HepG2 (cell line): ENCODE measurements at places on chromosomes 7 and 10. TPM values are rescaled to one million over a fixed set of nuclear protein-coding genes. Genes with fewer than 3 reads are reported as not detected.

Gene ADCY1
- 1.0 and 1.2 TPM in 2 replicates for polyA plus RNA-seq

Gene PRPS1L1
- not detected in 2 replicates for polyA plus RNA-seq

Gene BLNK
- polyA plus RNA-seq, result not detected in 2 replicates

Gene IGF2BP3
- polyA plus RNA-seq, result 33.5 and 39.5 TPM in 2 replicates

Gene ITPRID1
- polyA plus RNA-seq, result not detected in 2 replicates

Gene ANKRD2
- not detected in 2 replicates for polyA plus RNA-seq

Gene GLI3
- not detected in 2 replicates for polyA plus RNA-seq

Gene MRPS33
- 38.3 and 50.9 TPM in 2 replicates for polyA plus RNA-seq

Gene STEAP1
- polyA plus RNA-seq, result 22.2 and 23.2 TPM in 2 replicates

Gene FHIP2A
- polyA plus RNA-seq, result 6.2 and 6.5 TPM in 2 replicates

Gene ADGRA1
- not detected in 2 replicates for polyA plus RNA-seq

Gene TWNK
- polyA plus RNA-seq, result 10.7 and 14.1 TPM in 2 replicates

Gene ACHE
- polyA plus RNA-seq, result 0.40 and 0.99 TPM in 2 replicates

Gene C7orf57
- not detected in 2 replicates for polyA plus RNA-seq

- no peak for DNase-seq
These were observed 49.4 kb downstream of the HK1 start for GRCh38 chr10:69327463-69328379.

DNA sequence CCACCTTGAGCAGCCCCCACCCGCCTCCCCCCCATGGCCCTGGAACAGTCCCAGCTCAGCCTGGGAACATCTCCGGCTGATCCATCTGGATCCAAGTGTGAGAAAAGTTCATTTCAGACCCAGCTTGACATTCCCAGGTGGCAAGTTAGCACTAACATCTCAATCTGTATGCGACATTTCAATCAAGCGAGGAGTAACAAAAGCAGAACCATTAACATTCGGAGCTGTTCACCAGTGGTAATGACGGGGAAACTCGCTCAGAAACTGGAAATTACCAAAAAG is 65.4 kb downstream of the PAX2 start:
- no peak for DNase-seq

DNA sequence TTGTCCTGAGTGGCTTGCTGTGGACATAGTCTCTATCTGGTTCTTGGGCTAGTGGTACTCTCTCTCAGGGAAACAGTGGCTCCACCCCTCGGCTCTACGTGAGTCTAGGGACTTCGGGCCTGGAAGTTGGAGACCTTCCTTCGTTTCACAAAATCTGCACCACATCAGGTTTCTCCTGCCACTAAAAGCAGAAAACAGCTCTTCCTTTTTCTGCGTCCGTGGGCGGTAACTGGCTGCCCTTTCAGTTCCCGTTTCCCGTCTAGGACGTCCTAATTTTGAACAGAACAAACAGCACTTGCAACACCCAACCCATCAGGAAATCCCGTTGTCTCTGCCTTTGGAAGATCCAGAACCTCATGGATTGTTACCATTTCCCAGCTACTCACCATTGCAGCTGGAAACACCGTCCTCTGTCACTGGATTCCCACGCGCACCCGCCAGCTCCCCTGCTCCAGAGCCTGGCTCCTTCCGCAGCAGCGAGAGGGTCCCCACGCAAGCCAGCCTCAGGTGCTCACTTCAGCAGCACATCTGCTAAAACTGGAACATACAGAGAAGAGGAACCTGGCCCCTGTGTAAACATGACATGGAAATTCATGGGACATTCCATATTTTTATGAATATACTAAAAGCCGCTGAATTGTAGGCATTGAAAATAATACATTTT is 311.4 kb upstream of the AKR1E2 start:
- no peak for DNase-seq

- DNase-seq, result no peak
These were observed 49.2 kb upstream of the SFMBT2 start for GRCh38 chr10:7460006-7460405.

GRCh38 chr10:8438603-8439002 is 384.1 kb downstream of the GATA3 start:
- DNase-seq, result no peak

DNA sequence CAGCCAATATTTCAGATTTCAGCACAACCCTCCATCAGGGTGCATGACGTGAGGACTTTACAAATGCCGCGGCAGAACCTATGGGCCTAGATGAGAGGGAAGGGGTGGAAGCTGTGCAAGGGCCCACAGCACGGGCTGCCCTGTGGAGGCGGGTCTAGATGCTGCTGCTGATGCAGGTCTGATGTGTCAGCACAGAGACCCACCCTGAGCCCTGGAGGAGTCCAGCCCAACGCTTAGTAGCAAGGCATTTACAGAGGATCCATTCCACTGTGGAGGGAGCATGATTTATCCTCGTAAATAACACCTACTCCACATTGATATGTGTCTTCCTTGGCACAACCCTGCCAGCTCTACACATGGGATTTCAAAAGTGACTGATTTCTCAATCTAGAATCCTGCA is 48.5 kb downstream of the MYL10 start:
- DNase-seq, result no peak

- DNase-seq, result no peak
These were observed 104.9 kb downstream of the CDK6 start for GRCh38 chr7:92731335-92732063.

GRCh38 chr10:129341087-129341486 is 126.0 kb upstream of the MGMT start:
- DNase-seq, result no peak

- DNase-seq, result no peak
These were observed 819.2 kb upstream of the C7orf33 start for GRCh38 chr7:147771344-147771743.

DNA sequence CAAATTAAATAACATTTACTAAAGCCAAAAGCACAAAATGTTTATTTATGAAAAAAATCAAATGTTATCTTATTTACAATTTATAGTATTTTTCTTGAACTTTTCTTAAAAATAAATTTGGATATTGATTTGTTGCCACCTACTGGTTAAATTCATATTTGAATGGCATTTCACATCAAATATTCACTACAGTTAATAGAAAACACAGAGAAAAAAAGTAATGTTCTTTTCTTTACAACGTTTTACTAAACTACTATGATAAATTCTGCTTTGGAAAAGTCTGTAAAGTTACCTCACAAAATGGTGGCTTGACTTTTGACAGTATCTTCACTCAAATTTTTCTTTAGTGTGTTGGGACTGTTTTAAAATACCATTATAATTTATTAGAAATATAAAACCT is 52.7 kb downstream of the SRPK2 start:
- no peak for DNase-seq

DNA sequence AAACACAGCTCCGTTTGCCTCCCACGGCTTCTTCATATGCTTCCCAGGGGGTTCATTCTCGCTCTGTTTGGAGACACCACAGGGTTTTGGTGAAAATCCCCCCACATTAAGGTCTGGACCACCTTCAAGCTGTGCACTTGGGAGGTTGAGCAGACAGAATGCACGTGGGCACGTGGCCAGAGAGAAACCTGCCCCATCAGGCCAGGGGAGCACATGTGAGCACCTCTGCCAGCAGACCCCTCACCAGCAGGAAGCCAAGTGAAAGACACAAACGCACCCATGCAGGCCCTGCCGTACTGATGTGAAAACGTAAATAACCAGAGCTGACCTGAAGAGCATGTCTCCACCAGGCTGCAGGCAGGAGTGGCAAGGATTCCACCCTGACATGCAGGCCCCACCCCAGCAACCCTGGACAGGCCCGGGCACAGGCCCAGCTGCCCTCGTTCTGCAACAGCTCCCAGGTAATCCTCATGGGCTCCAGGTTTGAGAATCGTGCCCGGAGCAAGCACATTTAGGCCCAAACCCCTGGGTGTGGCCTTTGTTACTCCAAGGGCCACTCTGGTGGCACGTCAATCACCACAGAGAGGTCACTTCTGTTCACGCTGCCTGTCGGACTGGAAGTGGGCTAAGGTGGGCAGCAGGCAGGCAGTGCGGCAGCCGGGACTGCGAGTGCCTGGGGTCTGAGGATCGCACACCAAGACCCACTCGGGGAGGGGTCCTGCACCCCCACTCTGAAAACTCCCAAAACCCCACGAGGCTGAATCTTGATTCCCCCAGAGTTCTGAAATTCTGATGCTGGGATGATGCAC is 184.4 kb downstream of the PTPRN2 start:
- no peak for DNase-seq

- no peak for DNase-seq
These were observed 12.8 kb upstream of the PRKAG2 start for GRCh38 chr7:151889406-151890354.

DNA sequence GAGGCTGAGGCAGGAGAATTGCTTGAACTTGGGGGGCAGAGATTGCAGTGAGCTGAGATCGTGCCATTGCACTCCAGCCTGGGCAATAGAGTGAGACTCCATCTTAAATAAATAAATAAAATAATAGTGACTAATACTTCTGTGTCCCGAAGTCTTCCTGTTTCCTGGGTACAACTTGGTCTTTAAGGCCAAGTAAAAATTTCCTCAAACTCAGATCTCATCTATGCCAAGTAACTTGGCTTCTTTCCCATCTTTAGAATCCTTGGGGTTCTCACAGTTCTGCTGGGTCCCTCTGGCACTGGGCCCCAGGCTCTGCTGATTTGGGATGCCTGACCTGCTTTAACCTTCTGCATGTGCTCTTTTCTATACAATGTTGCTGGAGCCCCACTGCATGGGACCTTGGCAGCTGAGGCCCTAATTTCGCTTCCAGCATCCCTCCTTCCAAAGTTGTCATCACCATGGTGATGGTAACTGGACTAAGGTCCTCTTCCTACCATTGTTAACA is 22.7 kb upstream of the AKR1B10 start:
- DNase-seq, result no peak

- no peak for DNase-seq
These were observed 87.7 kb downstream of the TNS3 start for GRCh38 chr7:47493976-47494911.

GRCh38 chr10:113639966-113640365 is 23.9 kb downstream of the NRAP start:
- DNase-seq, result no peak

DNA sequence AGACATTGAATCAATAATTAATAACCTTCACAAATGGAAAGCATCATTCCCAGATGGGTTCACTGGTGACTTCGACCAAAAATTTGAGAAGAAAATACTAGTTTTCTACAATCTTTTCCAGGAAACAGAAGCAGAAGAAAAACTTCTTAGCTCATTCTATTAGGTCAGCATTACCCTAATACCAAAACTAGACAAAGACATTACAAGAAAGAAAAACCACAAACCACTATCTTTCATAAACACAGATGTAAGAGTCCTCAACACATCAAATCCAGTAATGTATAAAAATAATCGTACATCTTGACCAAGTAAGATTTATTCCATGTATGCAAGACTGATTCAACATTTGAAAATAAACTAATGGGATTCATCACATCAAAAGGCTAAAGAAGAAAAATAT is 64.0 kb upstream of the CDK1 start:
- DNase-seq, result no peak

DNA sequence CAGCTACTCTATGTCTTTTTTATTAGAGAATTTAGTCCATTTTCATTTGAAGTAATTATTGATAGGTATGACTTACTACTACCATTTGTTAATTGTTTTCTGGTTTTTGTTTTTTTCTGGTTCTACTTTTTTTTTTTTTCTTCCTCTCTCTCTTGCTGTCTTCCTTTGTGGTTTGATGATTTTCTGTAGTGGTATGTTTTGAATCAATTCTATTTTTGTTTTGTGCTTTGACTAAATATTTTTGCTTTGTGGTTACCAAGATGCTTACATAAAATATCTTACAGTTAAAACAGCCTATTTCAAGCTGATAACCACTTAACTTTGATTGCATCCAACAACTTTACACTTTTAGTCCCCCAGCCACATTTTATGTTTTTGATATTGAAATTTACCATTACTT is 3.3 kb upstream of the OR2F2 start:
- no peak for DNase-seq

DNA sequence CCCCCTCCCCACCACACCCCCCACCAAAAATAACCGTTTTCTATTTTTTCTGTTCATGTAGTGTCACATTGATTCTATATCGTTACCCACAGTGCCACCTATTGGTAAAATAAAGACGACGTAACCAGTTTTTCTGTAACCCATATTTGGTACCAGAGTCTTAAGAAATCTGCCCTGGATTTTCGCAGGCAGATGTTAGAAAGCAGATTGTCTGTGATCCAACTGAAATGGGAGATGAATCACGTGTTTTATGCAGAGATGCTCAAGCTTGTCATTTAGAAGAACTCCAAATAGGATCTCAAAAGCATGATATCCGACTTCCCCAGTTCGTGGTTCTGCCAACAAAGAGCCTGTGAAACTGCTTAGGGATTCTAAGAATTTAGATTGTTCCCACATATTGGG is 261.1 kb upstream of the CSTF2T start:
- DNase-seq, result peak; percentile 3

DNA sequence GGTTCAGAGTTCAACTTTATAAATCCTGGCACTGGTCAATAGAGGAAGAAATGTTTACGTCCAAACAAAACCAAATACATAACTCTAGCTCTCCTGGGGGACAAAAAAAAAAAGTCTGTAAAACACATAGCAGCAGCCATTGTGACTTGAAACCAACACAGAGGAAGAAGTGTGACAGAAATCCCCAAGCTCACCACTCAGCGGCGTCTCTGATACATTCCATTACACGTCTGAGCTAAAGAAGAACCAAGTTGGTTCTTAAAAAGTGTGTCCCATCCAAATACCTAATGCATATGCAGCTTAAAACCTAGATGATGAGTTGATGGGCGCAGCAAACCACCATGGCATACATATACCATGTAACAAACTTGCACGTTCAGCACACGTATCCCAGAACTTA is 58.3 kb upstream of the NANOS1 start:
- DNase-seq, result no peak

DNA sequence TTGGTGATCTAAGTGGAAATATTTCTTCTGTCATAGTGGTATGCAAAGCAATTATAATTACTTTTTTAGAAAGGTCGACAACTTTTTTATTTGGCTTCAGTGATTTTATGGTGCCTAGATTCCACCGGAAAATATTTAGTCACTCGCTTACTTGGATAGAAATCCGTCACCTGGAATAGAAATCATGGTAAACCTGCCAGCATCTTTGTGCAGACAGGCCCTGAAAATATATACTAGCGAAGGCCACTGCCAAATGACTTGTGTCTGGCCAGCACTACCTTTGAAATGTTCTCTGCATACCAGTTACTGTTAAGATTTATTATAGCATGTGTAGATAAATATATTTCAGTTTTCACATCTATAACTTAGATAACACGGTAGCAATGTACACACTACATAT is 226.4 kb downstream of the AGMO start:
- DNase-seq, result no peak

- DNase-seq, result peak; percentile 74
These were observed 4.7 kb downstream of the EEPD1 start for GRCh38 chr7:36157527-36158320.

DNA sequence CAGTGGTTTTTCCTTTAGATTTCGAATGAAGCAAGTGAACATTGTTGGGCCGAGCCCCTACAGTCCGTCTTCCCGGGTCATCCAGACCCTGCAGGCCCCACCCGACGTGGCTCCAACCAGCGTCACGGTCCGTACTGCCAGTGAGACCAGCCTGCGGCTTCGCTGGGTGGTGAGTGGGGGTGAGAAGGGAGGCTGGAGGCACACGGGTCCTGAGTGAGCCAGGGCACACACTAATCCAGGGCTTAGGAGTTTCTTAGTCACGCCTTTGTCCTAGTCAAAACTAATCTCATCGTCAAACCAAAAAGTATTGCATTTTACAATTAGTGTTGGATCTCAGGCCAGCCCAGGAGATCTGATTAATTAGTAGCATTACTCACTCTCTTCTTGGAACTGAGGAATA is 568.8 kb upstream of the FOXK1 start:
- no peak for DNase-seq

GRCh38 chr7:94838717-94839116 is 68.7 kb upstream of the PPP1R9A start:
- DNase-seq, result no peak

- peak; percentile 88 for DNase-seq
These were observed 96.3 kb downstream of the ALOX5 start for GRCh38 chr10:45470098-45471012.
